ENCODE measurements at places on chromosomes 11 and 22. TPM values are rescaled to one million over a fixed set of nuclear protein-coding genes. Genes with fewer than 3 reads are reported as not detected.

Gene LRRC4C
- 1.5 TPM for total RNA-seq

Gene SLC22A25
- total RNA-seq, result not detected

Gene APOA4
- total RNA-seq, result 15.0 TPM

Gene RTN4R
- total RNA-seq, result 0.55 TPM

Gene PRRG4
- total RNA-seq, result 0.84 TPM

Gene TREH
- not detected for total RNA-seq

Gene TNNI2
- 0.64 TPM for total RNA-seq

Gene KRTAP5-2
- total RNA-seq, result not detected

Gene OR8H3
- total RNA-seq, result not detected

Gene CD3D
- 1.3 TPM for total RNA-seq

Gene CFAP300
- total RNA-seq, result 3.0 TPM

Gene CNIH2
- total RNA-seq, result 0.55 TPM

Gene FAM83F
- total RNA-seq, result 0.87 TPM

Gene DDI1
- not detected for total RNA-seq

Gene ARHGAP32
- 17.1 TPM for total RNA-seq

Gene MSANTD4
- total RNA-seq, result 13.3 TPM

Gene OPCML
- 0.39 TPM for total RNA-seq

Gene TRIM34
- 6.1 TPM for total RNA-seq

Gene CCDC90B
- 30.3 TPM for total RNA-seq

Gene SYT9
- not detected for total RNA-seq

Gene MAPK11
- total RNA-seq, result 24.2 TPM

Gene ZNF215
- total RNA-seq, result 2.5 TPM

Gene ELMOD1
- total RNA-seq, result 0.16 TPM

Gene HSPB2
- total RNA-seq, result 17.1 TPM

Gene FLRT1
- total RNA-seq, result not detected

Gene C11orf16
- total RNA-seq, result not detected

Gene FGF19
- total RNA-seq, result not detected

Gene FXYD2
- 3.2 TPM for total RNA-seq

Gene GGTLC2
- total RNA-seq, result not detected

Gene ALKBH8
- 6.4 TPM for total RNA-seq

Gene ENTHD1
- total RNA-seq, result not detected

Gene CDCA5
- total RNA-seq, result 1.2 TPM

Gene RIBC2
- total RNA-seq, result not detected

Gene CECR2
- 1.1 TPM for total RNA-seq

Gene FAM111B
- 0.26 TPM for total RNA-seq

Gene MS4A13
- total RNA-seq, result not detected

Gene DDX6
- total RNA-seq, result 103 TPM

Gene SAA1
- 5,251 TPM for total RNA-seq

Gene MMP13
- not detected for total RNA-seq

Data from mesenteric fat pad (tissue), 1 donor.